ENCODE measurements at places on chromosomes 12 and 14.

- peak; percentile 55 for DNase-seq
Measured at GRCh38 chr14:65594153-65594881, 181.8 kb downstream of the FUT8 start.

DNA sequence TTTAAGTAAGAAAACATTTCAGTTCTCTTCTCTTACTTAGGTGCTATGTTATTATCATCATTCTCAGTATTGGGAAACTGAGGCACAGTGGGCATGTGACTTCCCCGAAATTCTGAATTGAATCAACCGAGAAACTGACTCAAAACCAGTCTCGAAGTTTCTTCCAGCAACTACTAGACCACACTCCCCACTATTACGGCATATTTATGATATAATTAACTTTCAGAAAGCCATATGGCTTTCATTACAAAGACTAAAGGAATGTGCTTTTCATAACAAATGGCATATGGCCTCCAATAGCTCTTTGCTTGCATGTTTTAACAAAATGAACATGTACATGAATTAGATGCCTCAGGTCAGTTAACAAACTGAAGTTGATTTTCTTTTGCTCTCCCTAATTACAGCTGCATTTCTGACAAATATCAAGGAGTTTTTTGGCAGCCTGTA, 182.9 kb upstream of the SLC38A2 start:
- no peak for DNase-seq

- no peak for DNase-seq
Measured at GRCh38 chr12:88361493-88361892, 218.8 kb downstream of the KITLG start.

DNA sequence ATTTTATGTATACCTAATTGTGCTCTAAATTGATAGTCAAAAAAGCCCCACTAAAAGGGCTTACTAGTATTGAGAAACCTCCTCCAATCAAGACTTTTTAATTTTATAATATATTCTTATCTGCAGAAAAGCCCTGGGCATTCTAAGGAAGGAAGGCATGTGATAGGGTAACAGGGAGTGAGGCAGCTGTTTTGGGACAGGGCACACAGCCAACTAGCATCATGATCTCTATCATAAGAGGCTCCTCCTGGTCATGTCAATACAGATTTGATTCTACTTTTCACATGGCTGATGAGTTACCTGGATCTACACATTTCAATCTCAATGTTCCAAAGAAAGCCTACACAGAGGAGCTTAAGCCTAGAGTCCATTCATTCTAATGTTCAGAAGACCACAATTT, 9.1 kb downstream of the ADAM20 start:
- no peak for DNase-seq

GRCh38 chr14:103091041-103091882, 3.3 kb upstream of the EXOC3L4 start:
- peak; percentile 79 for DNase-seq

DNA sequence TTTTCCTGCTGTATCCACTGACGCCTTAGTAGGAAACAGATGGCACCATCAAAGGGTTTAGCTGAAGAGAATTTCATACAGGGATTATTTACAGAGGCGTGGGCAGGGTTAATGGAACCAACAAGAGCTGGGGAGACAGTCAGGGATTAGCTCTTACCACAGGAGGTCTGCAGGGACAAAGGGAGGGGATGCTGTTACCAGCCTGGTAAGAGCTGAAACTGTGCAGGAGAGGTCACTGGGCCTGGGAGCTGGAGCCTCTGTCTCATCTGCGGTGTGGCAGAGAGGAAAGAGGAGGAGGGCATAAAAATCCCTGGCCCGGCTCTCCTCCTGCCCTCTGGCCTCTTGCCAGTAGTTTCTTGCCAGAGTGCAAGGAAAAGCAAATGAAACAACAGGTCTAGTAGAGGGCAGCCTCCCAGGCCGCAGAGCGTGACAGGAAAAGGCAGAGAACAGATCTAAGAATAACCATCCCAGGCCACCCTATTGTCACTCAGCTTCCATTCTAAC, 18.9 kb upstream of the POC1B start:
- peak; percentile 84 for DNase-seq

DNA sequence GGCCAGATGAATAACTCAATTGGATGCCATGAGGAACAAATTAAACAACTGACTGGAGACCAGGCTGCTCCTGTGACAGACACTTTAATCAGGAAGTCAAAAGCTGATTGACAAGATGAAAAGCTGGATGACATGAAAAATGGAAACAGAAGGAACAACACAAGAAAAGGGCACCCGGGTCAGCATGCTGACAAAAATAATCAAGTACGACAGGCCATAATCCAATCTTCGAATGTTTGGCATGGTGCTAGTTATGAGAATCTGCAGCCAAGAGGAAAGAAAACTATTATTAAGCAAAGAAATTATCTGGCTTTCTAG, 544.7 kb downstream of the ETNK1 start:
- no peak for DNase-seq

GRCh38 chr14:29085546-29085945, 319.0 kb downstream of the FOXG1 start:
- no peak for DNase-seq

- no peak for DNase-seq
Measured at GRCh38 chr14:31700282-31701074, 139.3 kb downstream of the NUBPL start.

GRCh38 chr14:22280497-22281316, 308.3 kb downstream of the DAD1 start:
- no peak for DNase-seq

- no peak for DNase-seq
Measured at GRCh38 chr12:128381541-128381940, 114.6 kb downstream of the TMEM132C start.

Measured in right lobe of liver (tissue), 6 donors.